ENCODE measurements at places on chromosomes 5 and 9.

DNA sequence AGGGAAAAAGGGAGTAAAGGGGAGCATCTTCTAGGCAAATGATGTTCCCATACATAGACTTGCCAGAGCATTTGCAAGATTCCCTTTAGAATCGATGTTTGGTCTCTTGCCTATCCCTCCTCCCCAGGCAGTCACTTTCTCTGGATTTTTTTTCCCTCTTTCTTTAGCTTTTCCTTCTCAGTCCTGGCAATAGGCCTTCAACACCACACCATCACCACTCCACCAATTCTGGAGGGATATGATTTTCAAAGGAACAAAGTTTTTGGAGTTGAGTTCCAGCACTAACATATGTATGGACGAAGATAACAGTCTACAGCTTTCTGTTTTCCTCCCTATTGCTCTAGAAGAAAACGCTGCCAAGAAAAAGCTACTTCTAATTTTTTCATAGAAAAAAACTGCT, 377.4 kb downstream of the PDE4D start:
- no peak for DNase-seq

GRCh38 chr9:133429641-133430161, 7.5 kb downstream of the ADAMTS13 start:
- no peak for DNase-seq

GRCh38 chr9:121226175-121226574, 24.5 kb upstream of the RAB14 start:
- no peak for DNase-seq

GRCh38 chr9:87602933-87603643, 105.4 kb downstream of the DAPK1 start:
- DNase-seq = no peak

GRCh38 chr5:125583321-125584139, 837.1 kb upstream of the ZNF608 start:
- no peak for DNase-seq

DNA sequence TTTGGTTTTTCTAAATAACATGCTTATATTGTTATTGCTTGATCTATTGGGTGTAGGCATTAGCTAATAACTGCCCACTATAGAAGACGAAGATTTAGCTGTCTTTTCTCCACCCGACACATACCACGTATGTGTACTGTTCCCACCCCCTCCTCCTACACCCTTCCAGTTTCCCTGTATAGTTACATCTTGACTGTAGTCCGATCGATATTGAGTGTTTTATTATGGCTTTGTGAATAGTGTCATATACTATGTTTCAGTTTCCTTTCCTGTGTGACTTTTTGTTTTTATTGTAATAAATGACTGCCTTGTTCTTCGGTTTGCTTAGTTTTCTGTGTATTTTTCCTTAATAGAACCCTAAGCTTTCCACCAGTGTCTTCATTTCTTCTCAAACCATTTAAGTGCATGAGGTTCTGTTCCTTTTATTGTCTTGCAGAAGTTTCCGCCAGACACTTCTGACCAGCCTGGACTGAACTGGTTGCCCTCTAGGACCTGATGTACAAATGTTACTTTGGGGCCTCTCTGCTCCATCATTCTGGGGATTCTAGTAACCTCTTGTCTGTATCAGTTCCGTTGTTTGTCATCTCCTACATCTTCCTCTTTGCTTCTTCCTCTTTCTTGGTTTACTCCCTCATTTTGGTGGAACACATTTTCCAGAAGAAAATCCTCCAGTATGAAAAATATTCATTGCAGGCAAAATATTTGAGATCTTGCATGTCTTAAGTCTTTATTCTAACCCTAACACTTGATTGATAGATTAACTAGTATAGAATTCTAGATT, 61.8 kb downstream of the PRKACG start:
- no peak for DNase-seq

DNA sequence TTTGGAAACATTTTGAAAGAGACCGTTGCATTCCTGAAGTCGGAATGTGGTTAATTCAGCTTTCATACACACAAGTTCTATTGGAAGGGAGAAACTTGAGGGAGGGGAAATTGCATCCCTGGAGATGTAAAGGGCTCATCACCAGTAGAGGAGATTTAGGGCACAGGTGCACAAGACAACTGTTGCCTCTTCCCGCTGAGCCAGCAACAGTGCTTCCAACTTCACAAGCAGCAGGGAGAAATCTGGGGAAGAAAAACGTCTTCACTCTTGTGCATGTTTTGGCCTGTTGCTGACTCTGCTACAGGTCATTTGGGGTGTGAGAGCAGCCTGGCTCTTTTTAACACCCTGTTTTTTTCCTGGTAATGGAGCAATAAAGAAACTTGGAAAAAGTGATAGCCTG, 277.9 kb downstream of the GAS1 start:
- DNase-seq = no peak

DNA sequence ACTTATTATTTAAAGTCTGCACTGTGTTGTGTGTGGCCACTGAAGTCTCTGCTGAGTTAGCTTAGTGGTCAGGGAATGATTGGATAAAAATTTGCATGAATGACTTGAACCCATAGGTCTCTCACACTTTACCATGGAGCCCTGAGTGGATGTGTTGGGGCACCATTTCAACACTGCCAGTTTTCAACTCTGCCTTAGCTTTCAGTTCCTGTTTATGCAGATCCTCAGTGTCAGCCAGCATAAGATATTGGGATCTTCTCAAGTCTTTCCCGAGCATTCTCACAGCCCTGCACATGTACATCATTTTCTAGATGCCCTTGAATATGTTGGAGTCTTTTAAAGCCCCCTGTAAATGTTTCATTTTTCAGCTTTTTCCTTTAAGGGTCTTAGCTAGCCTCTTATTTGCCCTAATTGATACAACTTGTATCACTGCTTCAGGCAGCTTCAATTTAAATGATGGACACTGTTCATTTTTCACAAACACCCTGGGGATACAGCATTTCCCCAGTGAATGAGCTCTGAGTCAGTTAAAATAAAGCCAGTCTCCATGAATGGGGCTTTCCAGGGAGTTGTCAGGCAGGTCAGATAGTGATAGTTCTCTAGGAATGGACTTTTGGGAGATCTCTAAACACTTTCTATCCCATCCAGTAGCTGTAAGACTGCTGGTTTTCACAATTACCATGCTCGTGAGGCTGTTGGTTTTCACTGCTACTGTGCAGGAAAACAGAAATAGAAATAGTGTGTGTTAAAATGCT, 211.9 kb upstream of the PAPPA start:
- DNase-seq = no peak

DNA sequence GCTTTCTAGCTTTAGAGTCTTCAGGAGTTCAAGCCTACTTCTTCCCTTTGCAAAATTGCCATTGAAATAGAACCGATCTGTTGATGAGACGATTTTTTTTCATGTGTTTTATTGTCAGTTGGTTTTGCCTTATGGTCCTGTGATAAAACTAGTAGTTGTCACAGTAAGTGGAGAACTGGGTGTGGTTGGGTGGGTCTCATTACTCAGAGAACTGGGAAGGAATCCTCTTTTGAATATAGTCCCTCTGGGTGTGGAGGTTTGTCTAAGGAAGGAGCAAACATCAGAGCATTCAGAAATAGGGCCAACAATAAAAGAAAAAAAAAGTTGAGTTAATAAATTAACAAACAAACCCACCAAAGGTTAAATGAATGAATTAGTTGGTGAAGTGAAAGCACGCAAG, 69.0 kb downstream of the ALDH1A1 start:
- no peak for DNase-seq

DNA sequence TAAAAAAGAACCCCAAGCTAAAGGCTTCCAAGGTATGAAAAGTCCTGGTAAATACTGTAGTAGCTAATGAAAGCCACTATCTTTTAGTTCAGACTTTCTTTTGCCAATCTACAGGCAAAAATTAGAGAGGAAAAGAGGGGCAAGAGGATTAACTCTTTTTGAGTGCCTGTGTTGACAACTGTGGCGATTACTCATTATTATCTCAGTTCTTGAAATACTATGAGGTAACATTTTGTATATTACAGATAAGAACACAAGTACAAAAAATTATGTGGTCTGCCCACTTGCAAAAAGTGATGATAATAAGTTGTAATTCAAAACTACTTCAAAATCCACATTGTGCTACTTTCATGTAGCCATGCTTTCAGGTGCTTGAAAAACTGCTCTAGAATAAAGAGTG, 144.0 kb downstream of the DTWD2 start:
- no peak for DNase-seq

- DNase-seq = no peak
Observed at GRCh38 chr5:36052538-36052937, 14.1 kb downstream of the UGT3A2 start.

GRCh38 chr5:102539562-102539961, 40.8 kb upstream of the SLCO6A1 start:
- no peak for DNase-seq

DNA sequence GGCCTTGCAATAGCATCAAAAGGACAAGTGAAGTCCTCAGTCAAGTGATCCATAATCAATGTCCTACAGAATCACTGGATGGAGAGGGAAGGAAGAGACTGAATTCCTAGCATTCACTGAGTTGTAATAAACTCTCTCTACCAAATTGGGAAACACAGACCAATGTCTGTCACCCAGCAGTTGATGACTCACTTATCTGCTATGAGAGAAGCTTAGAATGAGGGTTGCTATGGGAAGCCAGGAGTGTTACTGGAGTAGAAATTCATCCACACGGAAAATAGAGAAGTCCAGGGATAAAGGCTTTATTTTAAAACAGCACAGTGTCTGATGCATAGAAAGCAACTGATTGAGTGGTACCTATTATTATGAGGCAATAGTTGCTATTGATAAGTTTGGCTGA, 407.4 kb downstream of the BRINP1 start:
- DNase-seq = no peak

DNA sequence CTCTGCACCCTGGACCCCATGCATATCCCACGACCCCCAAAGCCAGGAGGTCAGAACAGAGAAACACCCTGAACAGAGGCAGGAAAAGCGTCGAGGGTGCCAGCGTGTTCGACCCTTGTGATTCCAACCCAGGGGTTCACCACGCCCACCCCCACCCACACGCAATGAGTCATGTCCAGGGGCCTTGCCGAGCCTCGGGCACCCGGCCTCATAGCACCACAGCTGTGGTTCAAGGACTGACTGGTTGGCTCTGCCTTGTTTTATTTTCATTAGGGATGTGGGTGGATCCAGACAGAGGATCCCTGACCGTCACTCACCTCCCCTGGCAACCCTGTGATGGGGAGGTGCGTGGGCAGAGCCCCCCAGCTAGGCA, 9.5 kb upstream of the QSOX2 start:
- no peak for DNase-seq

DNA sequence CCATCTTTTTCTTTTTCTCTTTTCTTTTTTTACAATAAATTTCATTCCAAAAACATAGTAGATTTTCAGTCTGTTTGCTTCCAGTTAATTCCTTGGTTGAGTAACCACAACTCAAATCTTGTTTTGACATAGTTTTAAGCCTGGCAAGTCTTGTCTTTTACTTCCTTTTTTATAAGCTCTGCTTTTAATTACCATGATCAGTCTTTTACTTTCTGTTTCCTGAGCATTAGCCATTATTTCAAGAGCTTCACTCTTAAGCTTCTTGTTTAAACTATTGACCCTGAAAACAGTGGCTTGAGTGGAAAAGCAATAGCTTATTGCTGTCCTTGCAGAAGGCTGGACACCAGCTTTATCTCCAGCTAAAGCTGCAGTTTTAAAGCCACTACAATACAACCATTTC, 1363.3 kb downstream of the MAT2B start:
- DNase-seq = no peak

DNA sequence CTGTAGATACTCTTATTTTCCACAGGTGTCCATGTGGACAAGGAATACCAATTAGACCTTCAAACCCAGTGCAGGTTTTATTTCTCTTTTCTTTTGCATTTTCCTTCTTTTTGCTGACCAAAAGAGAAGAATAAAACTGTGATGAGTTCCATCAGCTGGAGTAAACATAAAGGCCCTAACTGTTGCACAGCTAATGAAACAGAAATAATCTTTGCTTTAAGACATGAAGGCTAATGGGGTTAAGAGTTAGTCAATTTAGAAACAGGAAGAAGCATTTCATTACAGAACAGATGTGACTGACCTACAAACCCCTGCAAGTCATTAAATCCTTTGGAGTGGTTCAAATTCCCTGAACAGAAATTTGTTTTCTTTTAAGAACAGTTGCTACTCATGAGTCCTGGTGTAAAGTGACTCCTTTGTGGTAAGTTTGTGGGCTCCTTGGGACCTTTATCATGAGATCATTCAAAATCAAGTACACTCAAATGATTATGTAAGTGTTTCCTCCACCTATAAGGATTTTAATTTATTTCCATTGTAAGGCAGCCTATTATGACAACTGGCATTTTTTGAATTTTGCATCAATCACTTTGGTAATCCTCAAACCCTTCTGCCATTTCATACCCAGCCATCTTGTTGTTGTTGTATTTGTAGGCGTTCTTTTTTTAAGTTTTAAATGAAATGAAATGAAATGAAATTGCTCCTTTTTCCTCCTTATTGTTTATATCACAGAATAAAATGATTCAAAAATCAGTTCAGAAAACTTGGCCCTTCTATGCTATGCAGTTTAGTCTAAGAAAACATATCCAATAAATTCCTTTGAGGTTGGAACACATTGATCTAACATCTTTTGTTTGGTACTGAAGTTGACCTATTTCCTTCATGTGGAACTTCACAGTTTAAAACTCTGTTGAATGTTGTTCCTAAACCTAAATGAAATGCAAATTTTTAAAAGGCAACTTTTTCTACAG, 1.3 kb downstream of the MINAR2 start:
- no peak for DNase-seq

- no peak for DNase-seq
Observed at GRCh38 chr5:132266836-132267160, 9.3 kb downstream of the PDLIM4 start.

GRCh38 chr5:151670083-151670686, 16.5 kb downstream of the SPARC start:
- DNase-seq = no peak

- no peak for DNase-seq
Observed at GRCh38 chr9:36317766-36318165, 59.5 kb upstream of the GNE start.

- DNase-seq = no peak
Observed at GRCh38 chr9:110293248-110293647, 36.9 kb upstream of the TXN start.

DNA sequence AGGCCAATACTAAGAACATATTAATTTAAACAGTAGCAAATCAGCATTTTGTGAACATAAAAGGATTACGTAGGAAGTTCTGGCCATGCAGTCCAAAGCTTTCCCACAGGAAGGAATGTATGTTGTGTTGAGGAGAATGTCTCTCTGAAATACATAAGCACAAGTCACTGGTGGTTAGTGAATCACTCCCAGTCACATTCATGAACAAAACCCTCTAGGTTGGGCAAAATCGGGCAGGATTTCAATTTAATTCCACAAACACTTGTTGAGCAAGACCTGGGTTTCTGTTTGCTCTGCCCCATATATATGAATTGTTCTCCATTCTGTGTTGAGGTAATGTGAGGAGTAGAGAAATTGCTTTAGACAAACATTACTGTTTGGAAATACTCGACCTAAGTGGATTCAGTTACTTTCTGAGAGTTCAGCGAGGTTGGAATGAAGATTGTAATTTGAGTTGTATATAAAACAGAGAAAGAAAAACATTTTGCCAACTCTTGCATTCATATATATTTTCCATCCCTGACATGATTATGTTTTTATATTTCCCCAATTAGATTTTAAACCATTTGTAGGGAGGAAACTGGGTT, 127.6 kb upstream of the RPS23 start:
- no peak for DNase-seq

GRCh38 chr9:124576751-124577150, 69.6 kb upstream of the NR5A1 start:
- DNase-seq = no peak

Measured in effector memory CD4-positive, alpha-beta T cell (primary cell).